ENCODE measurements at places on chromosomes 7 and 10. TPM values are rescaled to one million over a fixed set of nuclear protein-coding genes. Genes with fewer than 3 reads are reported as not detected.

FAM25C gene
- not detected for total RNA-seq

LRIT1 gene
- not detected for total RNA-seq

RPEL1 gene
- not detected for total RNA-seq

DNA sequence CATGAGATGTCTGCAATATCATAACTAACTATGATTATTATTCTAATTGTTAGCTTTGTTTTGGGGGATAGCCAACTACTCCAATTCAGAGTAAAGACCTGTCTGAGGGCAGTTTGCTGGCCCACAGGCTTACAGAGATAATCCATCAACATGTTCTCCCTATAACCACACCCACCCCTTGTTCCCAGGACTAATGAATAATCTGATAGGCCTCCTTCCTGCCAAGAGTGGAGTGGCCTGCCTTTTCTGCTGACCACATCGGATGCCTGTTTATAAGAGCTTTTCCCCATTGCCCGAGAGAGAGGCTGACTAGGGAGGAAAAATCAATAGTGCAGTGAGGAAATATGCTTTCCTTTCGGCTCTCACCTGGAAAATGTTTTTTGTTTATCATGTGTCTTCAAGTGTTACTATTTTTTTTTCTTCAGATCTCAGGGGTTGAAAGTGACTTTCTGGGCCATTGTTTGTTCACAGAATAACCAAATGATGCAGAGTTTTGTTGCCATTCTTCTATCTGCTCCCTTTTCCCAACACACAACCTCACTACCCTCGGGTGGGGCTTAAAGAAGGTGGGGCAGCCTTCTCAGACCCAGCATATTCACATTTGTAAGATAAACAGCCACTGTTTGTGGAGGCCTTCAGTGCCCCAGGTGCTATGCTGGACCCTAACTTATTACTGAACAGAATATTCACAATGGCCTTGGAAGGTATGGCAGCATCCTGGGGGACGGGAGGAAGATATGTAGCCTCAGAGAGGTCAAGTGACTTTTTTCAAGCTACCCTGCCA lies 38.4 kb downstream of the PLPP4 start:
- DNase-seq, result peak; percentile 36

GRCh38 chr7:100603726-100604027 lies 1.5 kb downstream of the PCOLCE start:
- DNase-seq, result no peak

DNA sequence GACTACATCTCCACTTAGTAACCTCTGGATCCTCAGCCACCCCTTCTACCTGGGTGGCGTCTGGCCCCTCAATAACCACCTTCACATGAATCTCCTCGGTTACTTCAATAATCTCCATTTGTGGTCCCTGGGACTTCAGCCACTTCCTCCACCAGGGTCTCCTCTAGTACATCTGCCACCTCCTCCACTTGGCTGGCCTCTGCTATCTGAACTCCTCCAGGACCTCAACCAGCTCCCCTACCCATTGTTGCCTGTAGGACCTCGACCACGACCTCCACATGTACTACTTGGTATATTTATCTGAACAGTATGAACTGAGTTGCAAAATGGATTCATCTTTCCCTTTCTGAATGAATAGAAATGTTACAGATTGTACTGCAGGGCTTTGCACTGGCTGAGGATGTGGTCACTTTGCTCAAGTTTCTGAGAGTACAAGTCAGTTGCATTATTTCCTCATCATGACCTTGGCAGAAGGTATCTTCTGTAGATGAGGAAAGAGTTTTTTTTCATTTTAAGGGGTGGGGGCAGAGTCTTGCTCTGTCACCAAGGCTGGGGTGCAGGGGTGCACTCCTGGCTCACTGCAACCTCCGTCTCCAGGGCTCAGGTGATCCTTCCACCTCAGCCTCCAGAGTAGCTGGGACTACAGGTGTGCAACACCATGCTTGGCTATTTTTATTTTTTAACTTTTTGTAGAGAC lies 36.0 kb downstream of the MAT1A start:
- no peak for DNase-seq

- DNase-seq, result no peak
These were observed 867.6 kb downstream of the SORCS1 start for GRCh38 chr10:106296750-106297392.

DNA sequence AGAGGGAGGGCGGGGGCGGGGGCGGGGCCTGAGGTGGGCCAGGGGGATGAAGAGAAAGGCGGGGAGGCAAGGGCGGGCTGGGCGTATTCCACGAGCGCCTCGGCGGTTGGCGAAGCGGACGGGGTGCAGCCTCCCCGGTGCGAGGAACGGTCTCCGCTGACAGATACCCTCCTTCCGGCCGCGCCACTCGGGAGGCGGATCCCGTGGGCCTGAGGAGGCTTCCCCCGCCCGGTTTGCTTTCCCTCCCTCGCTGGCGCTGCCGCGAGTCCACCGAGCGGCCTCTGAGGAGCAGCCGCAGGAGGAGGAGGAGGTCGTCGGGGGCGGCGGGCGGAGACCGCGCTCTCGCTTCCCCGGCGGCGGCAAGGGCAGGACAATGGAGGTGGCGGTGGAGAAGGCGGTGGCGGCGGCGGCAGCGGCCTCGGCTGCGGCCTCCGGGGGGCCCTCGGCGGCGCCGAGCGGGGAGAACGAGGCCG lies at the start of gene TRIM24:
Gene TRIM24, plus strand, starts transcription at position 84 of the 473 bp plus-strand sequence. Its CDS starts 290 bp downstream, at position 374.
- DNase-seq, result no peak

Data from stomach (tissue), 19 donors.